IMR-90 (cell line): ENCODE measurements at places on chromosomes 4 and X.

DNA sequence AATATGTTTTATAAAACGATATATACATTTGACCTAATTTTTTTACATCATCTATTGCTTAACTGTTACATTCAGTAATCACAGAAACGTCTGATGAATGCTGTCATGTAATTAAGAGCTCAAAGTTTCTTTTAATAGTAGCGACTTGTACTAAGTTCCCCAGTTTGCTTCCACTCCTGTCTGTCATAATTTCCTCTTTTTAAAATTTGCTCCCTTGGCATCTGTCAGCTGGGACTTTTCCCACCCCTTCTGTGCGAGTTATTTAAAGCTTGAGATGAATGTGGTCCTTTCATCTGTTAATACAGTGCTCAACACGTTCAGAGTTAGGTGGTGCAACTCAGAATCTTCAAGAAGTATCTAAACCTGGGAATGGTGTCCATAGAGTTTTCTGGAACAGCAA, 1.2 kb downstream of the RAP1GDS1 start:
- DNase-seq, result no peak

DNA sequence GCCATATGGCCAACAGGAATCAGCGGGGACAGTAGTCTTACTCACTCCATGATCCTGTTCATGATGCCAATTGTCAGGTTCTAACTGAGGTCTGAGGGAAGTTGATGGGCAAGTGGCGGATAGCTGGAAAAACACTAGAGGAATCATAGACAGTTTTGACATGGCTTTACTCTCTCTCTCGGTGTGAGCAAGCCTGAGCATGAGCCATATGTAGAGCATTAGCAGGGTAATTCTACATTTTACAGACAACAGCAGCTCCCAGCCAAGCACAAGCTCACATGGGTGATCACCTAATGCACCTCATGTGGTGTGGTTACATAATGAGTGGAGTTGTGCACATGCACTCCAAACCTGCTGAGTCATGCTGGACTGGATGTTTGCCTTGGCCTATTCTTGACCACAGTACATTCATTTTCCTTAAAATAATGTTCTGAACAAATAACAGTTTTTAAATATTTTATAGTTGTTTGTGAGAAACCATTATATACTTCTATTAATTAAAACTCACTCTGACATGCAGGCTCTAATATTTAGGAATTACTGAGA, 429.2 kb downstream of the GPAT3 start:
- peak; percentile 54 for DNase-seq

- peak; percentile 99 for DNase-seq
Observed at GRCh38 chr4:19983072-19983471, 268.6 kb upstream of the SLIT2 start.

DNA sequence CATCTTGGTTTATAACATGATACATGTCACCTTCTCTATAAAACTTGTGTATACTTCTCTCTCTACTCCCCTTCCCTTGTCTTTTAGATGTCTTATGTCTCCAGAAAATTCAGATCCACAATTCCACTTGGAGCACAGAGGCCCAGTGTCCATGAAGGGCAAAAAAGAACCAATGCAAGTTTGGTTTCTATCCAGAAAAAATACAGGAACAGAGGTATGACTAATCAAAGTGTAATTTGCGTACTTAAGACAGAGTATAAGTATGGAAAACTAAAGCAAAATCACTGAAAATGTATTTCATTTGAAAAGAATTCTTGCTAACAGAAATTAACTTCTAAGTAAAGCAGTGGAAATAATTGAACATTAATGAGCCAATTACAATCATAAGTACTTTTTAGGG, 46.2 kb downstream of the GUCY1B1 start:
- peak; percentile 73 for DNase-seq

- no peak for DNase-seq
Observed at GRCh38 chr4:16977081-16977480, 78.6 kb upstream of the LDB2 start.

- DNase-seq, result no peak
Observed at GRCh38 chr4:31678356-31678755, 958.2 kb downstream of the PCDH7 start.

GRCh38 chr4:153409412-153409811, 56.7 kb upstream of the TMEM131L start:
- DNase-seq, result peak; percentile 89

DNA sequence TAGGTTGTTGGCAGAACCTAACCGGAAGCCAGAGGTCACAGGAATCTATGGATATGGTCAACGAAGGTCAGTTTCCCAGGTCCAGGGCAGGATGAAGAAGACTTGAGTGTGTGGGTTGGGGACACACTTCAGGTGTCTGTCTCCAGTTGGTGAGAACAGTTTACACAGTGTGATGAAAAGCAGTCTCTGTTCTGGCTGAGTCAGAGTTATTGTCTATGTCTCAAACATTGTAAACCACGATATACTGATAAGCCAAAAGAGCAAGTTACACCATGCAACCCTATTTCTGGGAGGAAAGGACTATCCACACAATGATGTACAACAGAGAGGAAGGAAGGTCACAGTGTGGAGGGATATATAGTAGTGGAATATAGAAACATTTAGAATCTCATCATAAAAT, 187.1 kb upstream of the C1QTNF7 start:
- DNase-seq, result peak; percentile 61

GRCh38 chr4:172393220-172393619, 580.0 kb downstream of the GALNTL6 start:
- DNase-seq, result no peak

DNA sequence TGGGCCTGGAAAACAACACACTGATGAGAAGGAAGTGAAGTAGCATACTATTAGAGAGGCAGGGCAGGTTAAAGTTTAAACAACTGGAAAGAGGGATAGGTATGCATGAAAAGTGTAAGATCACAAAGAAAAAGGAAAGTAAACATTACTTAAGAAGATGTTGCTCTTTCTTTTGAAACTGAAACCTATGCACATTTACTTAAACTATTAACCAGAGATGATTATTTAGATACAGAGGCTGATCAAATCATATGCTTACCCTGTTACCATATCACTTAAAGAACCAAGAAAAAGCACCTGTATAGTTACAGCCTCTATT, 37.8 kb downstream of the NAP1L5 start:
- no peak for DNase-seq

GRCh38 chr4:114078636-114079035, 99.2 kb upstream of the ARSJ start:
- DNase-seq, result peak; percentile 9

GRCh38 chr4:153546280-153546679, 80.1 kb downstream of the TMEM131L start:
- DNase-seq, result no peak

- no peak for DNase-seq
Observed at GRCh38 chr4:181162266-181162665, 1080.9 kb upstream of the TENM3 start.

- no peak for DNase-seq
Observed at GRCh38 chrX:135512508-135513129, 7.8 kb upstream of the INTS6L start.

DNA sequence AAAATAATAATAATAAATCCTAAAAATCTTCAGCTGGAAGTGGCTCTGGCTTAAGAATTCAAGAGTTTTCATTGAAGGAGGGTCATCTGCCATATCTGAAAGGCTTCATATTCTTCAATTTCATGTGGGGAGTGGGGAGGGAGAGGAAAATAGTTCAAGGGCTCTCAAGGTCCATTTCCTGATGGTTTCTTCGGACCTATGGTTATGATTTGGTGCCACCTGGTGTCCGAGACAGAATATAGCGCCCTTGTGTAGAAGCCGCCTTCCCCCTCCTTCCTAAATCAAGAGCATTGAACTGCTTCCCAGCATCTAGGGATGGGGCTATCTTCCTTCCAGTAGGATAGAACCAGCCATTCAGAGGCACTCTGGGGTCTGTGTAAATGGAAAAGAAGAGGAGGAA, 34.3 kb downstream of the NLGN3 start:
- DNase-seq, result peak; percentile 69

DNA sequence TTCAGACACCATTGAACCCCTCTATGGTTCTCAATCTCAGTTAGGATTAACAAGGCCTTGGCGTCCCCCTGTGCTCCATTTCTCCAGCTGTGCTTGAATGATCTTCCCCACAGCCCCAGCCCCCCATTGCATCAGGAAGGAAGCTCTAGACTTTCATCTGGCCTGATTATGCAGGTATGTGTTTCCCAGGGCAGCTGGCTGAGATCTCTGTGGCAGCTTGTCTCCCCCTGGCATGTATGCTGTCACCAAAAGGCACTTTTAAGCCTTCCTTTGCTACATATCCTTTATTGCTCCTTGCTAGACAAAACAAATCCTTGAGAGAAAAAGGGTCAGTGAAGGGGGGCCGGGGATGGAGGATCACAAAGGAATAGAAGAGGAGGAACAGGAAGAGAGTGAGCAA, 1056.0 kb upstream of the SLIT2 start:
- DNase-seq, result no peak

DNA sequence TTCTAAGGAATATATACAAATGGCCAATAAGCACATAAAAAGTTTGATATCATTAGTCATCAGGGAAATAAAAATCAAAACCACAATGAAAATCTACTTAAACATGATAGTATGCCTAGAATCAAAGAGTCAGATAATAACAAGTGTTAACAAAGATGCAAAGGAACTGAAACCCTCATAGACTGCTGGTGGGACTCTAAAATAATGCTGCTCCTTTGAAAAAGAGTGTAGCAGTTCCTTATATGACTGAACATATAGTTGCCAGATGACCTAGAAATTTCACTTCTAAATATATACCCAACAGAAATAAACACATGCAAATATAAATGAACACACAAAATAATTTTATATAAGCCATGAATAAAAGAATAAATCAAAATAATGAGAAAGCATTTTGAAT, 205.1 kb upstream of the CTSO start:
- DNase-seq, result no peak

GRCh38 chr4:111064342-111064993, 441.6 kb upstream of the PITX2 start:
- DNase-seq, result peak; percentile 57

DNA sequence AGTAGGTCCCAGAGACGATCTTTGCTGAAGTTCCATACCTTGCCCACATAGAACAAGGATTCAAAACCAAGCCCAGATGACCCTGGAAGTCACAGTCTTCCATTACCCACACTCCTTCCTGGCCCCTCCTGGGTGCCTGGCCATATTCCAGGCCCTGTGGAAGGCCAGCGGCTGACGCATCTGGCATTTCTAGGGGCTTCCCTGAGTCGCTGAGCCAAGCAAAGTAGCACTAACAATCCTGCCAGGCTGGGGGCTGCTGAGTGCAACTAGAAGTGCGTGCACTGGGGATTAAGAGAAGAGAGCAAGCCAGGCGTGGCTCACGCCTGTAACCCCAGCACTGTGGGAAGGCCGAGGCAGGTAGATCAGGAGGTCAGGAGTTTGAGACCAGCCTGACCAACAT, 175.2 kb upstream of the CPEB2 start:
- peak; percentile 2 for DNase-seq

DNA sequence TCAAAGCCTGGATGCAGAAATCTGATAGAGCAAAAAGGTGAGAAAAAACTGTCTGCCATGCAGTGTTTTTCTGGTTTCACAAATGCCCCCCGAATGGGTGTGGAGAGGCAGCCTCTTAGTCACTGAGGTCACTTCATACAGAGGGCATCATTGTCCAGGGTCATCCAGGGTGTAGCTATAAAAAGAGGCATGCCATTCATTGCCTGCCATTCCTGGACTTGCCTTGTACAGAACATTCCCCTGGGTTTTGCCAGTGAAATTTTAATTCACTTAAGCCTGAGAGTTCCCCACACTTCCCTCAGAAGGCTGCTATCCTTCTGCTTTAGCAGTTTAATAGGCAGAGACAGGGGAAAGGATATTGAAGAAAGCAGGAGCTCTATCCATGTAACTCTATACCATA, 230.3 kb downstream of the UNC5C start:
- DNase-seq, result no peak

DNA sequence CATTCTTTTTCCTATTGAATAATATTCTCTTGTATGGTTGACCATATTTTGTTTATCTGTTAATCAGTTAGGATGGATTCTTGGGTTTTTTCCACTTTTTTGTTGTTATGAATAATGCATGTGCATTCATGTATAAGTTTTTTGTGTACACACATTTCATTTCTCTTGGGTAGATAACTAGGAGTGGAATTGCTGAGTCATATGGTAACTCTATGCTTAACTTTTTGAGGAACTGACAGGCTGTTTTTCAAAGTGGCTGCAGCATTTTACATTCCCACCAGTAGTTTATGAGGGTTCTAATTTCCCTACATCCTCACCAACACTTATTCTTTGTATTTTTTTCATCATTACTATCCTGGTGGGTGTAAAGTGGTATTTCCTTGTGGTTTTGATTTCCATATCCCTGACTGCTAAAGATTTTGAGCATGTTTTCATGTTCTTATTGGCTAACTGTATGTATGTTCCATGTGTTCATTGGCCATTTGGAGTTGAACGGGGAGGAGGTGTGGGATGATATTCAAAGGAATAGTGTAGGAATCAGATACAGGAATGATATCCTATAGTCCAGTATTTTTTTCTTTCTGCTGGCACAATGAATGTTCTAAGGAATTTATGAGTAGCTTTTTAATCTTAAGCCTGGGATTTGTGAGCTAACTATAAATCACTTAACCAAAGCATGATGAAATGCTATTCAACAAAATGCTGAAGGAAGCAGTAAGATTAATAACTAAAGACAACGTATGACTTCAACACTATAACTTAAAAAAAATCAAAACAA, 114.3 kb downstream of the AMELX start:
- DNase-seq, result peak; percentile 23

DNA sequence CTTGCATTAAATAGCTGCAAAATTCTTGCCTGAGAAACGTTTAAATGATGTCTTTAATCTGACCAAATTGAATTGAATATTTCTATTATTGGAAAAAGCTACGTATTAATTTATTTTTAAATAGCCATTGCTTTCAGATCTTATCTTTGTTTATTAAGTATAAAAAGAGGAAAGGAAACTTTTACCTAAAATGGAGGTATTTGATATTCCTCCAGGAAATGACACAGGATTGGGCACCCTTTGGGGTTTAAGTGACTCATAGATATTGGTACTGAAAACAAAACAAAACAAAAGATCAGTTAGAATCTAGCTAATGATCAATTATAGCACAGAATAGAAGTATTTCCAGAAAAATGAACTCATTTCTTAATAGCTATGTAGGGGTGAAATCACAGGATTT, 34.1 kb downstream of the PLS3 start:
- no peak for DNase-seq

DNA sequence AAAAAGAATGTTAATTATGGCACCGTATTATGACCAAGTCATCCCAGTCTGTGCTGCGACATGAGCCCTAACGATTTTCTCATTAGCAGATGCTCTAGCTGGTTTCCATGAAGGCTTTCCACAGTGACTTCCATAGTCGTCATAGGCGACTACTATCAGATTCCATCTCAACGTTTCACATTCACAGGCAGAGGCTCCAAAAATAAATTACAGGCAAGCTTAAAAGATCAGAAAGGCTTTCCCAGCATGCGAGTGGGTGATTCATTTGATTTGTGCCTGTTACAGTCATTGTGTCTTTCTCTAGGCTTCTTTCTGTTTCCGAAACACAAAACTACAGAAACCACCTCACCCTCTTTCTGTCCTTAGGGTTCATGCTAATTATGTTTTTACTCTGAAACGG, 43.2 kb downstream of the PALLD start:
- peak; percentile 86 for DNase-seq
